SK-N-MC (cell line): ENCODE measurements at places on chromosomes 5 and 9.

- DNase-seq: no peak
Observed at GRCh38 chr5:154046486-154046885, 7.7 kb downstream of the MFAP3 start.

DNA sequence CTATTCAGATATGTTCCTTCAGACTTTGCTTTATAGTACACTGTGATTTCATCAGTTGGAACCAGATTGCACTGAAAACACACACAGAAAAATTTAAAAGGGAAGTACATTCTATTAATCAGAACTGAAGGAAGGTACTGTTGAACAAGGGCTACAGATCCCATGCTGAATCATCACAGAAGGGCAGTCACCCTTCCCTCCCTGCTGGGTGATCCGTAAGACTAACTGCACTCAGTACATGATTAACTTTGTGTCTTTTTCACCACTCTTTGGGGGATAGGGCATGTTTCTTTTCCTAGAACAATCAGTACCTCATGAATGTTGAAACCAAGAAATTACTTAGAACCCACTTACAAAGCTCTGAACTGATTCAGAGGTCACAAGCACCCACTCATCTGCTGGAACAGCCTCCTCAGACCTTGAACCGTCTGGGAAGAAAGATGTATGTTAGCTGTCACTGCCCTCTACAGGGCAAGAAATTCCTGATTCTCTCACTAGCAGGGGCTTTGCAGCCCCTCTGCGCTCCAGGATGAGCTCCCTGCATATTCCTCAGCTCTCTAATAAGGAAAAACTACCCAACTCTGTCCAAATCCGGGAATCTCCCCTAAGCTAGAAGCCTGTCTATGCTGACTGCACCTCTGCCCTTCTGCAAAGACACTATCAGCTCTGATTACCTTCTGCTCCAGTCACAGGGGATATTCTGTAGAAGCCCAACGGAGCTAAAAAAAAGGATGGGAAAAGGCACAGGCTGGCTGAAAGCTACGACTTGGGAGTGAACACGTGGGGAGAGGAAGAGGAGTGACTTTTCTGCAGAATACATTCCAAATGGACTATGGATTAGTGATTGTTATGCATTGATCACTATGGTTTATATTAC lies 51.0 kb downstream of the IARS1 start:
- no peak for DNase-seq

- DNase-seq: no peak
Observed at GRCh38 chr9:107103621-107104020, 179.5 kb upstream of the RAD23B start.

GRCh38 chr9:116390303-116391228 lies 237.0 kb downstream of the PAPPA start:
- no peak for DNase-seq

DNA sequence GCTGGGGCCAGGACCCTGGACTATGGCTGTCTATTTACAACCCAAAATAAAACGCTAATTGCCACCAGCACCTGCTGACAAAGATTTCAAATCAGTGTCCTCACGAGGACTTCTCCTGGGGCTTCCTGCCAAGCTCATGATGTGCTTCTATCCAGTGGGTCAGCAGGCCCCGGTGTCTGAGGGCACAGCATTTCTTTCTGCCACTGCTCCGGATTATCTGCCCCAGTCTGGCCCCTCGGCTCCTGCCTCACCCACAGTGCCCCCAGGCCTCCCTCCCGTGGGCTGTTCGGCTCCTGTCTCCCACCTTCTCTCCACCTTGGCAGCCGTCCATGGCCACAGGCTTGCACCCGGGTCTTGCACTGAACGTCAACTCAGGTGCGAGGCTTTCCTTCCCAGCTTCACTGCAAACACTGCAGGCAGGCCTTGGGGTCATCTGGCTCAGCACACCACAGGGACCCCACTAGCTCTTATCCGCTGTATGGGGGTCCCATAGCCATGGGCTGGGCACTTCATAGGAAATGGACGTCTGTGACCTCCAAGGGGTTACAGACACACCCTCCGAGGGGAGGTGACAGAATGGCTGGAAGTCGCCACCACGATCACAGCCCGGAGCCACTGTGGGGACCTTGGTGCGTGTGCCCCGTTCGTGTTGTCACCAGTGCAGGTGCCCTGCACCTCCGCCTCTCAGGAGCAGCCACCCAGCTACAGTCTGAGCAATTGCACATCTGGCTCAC lies 43.8 kb upstream of the FCN1 start:
- DNase-seq: no peak

DNA sequence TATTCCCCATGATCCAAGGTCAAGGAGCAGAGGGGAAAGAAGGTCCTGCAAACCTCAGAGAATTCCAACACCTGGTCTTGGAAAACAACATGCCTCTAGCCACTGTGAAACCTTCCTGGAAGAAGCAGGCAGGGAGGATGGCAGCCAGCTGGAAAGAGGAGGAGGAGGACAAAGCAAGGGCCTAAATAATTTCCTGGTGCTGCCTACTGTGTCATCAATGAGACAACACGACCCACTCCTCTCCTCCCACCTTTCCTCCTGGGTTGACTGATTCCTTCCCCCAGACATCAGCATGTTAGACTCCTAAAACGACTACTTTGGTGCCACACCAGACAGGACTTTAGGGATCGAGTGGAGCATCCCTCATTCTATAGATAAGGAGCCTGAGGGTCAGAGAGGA lies 78.8 kb downstream of the KLHL3 start:
- no peak for DNase-seq

DNA sequence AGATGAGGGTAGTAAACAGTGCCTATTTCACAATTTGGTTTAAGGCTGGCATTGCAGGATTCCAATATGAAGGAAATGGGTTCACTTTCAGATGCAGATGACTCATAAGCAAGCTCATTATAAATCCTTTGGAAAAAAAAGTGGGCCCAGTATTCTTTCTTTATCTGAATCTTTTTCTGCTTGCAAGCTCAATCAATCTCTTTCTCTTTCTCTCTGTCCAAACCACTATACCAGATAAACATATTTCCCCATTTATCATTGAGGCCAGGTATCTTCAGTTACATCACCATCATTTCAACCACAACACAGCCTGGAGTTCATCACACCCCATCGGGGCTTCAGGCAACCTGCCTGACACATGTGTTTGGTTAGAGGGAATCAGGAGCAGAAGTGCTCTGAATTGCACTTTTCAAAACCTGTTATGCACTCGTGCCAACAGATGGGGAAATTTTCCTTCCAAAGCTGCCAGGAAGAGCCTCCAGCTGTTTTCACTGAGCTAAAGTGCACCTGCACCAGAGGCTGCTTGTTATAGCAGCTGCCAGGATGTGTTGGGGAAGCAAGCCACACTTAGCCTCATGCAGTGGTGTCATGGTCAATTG lies 30.0 kb upstream of the MAMDC2 start:
- DNase-seq: no peak

DNA sequence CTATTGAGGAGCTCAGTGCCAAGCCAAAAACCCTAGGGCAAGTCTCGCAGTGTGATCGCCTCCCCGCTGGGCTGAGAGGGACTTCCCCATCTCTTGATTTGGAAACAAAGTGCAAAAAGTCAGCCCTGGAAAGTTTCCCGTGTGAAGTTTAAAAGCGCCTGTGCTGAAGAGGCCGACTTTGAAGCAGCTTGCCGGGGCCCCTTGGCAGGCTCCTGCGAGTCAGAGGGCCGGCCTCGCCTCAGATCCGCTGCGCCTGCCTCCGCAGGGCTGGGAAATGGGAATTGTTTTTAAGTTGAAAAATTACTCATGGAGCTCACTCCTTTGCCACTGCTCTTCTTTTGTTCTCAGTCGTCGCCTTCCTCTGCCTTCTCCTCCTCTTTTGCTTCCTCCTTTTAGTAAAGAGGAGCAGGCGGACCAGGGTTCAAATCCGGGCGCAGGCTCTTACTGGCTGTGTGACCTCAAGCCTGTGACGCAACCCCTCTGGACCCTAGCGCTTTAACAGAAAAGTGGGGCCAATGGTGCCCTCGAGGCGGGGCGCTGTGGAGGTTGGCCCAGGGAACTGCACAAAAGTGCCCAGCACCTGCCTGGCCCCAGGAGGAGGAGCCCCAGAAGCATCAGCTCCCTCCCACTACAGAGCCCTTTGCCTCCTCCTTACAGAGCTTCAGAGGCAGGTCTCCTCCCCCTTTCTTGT lies 14.7 kb upstream of the LHX2 start:
- no peak for DNase-seq

GRCh38 chr9:6051511-6051950 lies 36.1 kb upstream of the RANBP6 start:
- DNase-seq: no peak
